ENCODE measurements at places on chromosomes 1 and 21.

DNA sequence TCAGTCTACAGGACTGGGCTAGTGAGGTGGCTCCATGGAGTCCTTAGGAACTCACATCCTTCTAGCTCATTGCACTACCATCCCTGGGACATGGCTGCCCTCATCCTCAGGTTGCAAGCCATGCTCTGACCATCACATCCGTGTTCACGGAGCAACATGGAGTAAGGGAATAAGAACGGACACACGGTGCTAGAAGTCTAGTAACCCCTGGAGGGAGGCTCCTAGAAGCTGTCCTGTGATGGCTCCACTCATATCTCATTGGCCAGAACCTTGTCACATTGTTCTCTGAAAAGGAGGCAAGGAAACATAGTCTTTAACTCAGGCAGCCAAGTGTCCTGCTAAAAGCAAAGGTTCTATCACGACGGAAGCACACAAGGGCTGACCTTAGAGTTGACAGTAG is 3.9 kb downstream of the MRAP start:
- no peak for DNase-seq

DNA sequence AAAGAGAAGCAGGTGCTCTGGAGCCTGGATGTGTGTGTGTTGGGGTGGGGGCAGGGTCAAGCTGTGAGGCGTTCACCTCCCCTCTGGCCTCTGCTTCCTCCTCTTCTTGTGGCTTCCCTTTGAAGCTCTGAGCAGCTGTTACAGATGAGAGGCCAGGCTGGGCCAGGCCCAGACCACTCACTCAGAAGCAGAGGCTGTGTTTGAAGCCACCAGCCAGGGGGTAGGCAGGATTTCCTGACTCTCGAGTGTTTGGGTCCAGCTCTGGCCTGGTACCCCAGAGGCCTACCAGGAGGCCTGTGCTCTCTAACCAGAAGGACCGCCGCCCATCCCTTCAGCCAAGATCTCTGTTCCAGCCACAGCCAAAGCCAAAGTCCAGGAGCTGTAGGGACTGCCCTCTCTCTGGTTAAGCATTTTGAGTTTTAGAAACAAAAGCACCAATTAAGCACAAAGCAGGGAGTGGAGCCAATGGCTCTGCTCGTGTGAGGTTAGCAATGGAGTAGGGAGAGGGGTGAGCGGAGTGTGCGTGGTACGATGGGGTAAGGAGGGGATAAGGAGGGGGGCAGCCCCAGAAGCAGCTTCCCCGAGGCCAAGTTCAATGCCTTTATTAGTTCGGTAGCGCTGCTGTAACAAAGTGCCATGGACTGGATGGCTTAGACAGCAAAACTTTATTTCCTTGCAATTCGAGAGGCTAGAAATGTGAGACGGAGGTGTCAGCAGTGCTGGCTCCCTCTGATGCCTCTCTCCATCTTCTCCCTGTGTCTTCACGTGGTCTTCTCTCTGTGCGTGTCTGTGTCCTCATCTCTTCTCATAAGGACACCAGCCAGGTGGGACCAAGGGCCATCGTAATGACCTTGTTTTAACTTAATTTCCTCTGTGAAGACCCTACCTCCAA is 20.5 kb downstream of the RCSD1 start:
- no peak for DNase-seq

- DNase-seq, result peak; percentile 30
Measured at GRCh38 chr1:17653728-17654351, 101.3 kb upstream of the ACTL8 start.

GRCh38 chr1:20059847-20060246 is 10.1 kb upstream of the PLA2G5 start:
- no peak for DNase-seq

DNA sequence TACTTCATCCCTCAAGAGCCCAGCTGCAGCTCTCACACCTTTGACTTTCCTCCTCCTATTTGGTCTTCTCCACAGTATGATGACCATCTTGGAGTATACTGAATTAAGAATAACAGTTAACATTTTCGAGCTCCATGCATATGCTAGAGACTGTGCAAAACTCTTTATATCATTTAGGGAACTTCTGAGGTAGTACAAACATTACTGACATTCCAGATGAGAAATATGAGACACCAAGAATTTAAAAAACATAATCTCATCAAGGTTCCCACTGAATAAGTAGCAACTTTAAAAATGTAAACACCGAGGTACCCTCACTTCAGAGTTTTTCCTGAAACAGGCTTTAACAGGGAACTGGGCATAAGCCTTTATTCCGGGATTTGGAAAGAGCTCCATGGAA is 22.7 kb downstream of the FMO3 start:
- DNase-seq, result no peak

- DNase-seq, result no peak
Measured at GRCh38 chr1:223126741-223127140, 16.3 kb downstream of the TLR5 start.
